ENCODE measurements at places on chromosomes 12 and 14.
A peak's percentile ranks its signal among the peaks of the same experiment; 100 is the strongest.

- no peak for DNase-seq
These were observed 486.2 kb downstream of the NAV3 start for GRCh38 chr12:78316631-78317468.

DNA sequence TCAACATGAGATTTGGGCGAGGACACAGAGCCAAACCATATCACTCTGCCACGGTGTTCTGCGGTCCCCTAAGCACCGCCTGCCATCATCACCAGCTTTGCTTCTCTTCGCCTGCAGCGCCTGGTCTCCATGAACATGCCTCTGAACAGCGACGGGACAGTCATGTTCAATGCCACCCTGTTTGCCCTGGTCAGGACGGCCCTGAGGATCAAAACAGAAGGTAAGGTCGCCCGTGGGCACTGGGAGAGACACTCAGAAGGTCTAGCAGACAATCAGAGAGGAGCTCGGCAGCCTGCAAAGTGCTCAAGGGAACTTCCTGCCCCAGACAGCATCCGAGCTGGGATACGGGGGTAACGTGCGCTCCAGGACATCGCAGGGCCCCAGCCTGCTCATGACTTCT, 126.0 kb upstream of the FKBP4 start:
- DNase-seq: no peak

DNA sequence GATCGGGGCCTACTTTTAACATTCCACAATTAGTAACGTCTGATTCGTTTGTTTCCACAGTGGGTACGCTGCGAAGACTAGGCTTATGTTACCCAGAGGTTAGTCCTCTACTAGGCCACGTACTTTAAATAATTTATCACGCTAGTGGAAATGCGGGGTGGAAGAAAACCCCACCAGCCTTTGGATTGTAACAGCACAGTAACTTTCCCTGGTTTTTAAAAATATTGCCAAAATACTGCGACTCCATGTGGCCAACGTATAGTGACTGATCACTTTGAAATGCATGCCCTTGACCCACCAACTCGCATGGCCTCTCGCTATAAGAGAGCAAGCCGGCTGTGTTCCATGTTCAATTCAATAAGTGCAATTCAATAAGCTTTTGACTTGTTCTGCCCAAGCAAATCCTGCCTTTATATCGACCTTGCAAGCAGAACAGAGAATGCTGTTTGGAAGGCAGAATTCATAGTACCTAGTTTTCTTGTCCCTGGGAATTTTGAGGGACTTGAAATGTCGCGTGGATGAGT, 882 bp upstream of the GTF2A1 start:
- no peak for DNase-seq

- no peak for DNase-seq
These were observed 1.1 kb downstream of the CNTN1 start for GRCh38 chr12:40693207-40693821.

GRCh38 chr12:57164454-57164853, 17.0 kb upstream of the LRP1-AS start:
- DNase-seq: no peak

DNA sequence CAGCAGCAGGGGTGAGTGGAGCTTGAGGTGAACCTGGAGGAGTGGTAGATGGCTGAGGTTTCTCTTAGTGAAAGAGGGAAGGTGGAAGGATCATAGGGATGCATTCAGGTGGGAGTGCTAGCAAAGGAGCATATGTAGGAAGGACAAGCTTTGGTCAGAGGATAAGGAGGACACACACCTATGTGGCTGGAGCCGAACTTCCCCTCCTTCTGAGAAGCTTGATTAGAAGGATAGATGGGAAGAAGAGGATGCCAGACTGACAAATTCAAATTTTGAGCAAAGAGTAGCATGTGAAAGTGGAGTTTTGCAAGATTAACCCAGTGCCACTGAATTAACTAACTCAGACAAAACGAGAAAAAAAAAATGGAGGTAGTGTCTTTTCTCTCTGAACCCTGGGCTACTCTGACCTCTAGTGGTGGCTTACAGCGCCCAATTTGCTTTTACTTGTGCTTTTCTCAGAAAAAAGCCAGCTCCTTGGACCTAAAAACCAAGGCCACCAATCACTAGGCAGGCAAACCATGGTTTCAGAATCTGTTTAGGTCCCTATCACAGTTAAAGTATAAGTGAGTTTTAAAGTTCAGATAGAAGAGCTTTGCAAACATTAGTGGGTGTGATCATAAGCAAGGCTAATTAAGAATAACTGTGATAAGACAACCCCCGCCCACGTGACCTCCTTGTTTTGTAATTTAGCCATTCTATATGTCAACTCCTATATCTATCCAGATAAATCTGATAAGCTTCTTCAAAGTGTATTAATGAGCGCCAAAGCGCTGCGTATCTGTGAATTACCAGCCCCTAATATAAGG, 15.5 kb downstream of the EMP1 start:
- peak; percentile 77 for DNase-seq

DNA sequence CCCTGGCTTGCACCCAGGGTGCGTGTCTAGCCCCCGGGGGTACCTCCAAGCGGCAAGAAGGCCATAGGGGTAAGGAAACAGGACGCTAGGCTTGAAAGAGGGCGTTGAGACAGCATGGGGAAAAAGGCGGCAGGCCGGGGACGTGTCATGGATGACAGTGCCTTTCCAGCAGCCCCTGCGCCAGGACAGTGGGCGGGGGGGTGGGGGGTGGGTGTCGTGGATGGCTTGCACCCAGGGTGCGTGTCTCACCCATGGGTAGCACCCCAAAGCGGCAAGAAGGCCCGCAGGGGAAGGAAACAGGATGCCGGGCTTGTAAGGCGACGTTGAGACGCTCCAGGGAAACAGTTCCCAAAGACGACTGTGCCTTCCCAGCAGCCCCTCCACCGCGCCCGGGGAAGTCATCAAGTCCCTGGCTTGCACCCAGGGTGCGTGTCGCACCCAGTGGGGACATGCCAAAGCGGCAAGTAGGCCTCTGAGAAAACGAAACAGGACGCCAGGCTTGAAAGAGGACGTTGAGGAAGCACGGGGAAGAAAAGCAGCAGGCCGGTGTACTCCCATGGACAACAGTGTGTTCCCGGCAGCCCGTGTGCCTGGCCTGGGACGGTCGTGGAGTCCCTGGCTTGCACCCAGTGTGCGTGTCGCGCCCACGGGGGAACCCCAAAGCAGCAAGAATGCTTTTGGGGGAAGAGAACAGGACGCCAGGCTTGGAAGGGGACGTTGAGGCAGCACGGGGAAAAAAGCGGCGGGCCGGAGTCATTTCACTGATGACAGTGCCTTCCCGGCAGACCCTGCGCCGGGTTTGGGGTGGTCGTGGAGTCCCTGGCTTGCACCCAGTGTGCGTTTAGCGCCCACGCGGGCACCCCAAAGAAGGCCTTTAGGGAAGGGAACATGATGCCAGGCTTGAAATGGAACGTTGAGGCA, 163.5 kb upstream of the ALG10B start:
- DNase-seq: no peak

GRCh38 chr12:8508223-8508622, 5.1 kb upstream of the CLEC4D start:
- DNase-seq: no peak

DNA sequence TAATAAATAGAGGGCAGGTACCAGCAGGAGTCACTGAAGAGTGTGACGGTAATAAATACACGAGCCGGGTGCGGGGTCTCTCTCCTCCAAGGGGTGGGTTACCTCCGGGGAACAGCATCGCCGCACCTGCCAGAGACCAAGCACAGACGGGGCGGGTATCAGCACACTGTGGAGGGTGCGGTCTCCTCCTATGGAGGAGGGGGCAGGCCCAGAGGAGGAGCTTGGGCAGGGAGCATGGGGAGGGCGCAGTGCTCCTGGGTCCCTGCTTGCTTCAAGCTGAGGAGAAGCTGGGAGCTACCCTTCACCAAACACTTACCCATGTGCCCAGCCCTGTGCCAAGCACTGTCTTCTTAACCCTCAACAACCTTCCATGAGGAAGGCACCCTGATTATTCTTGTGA, 12.8 kb downstream of the PGF start:
- no peak for DNase-seq

GRCh38 chr12:68495336-68496070, 115.2 kb upstream of the RAP1B start:
- no peak for DNase-seq

GRCh38 chr12:97112136-97112535, 205.1 kb downstream of the NEDD1 start:
- no peak for DNase-seq

GRCh38 chr12:50579757-50580267, 75.0 kb downstream of the DIP2B start:
- no peak for DNase-seq

DNA sequence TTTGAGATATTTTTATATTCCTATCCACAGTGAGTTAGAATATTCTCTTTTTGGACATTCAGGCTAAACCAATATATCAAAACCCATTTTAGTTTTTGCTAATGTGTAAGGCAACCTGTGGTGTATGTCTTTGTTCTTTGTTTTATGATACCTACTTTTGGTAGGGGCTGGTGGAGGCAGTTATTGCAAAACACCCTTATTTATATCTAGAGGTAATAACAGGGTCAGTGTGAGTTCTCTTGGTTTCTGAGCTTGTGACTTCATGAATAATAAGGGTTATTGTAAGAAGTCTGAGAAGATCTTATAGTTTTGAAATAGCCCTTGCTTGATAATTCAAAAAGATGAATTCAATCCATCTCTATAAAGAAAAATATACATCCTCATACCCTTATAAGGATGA, 235.1 kb upstream of the LRIG3 start:
- no peak for DNase-seq

- DNase-seq: no peak
These were observed 101.0 kb downstream of the NUAK1 start for GRCh38 chr12:106037524-106038298.

- no peak for DNase-seq
These were observed 233.4 kb downstream of the SPTSSA start for GRCh38 chr14:34228650-34228976.

- no peak for DNase-seq
These were observed 2.6 kb downstream of the IRAK3 start for GRCh38 chr12:66191547-66192126.

- DNase-seq: peak; percentile 66
These were observed 4.4 kb downstream of the KRT86 start for GRCh38 chr12:52278575-52279421.

DNA sequence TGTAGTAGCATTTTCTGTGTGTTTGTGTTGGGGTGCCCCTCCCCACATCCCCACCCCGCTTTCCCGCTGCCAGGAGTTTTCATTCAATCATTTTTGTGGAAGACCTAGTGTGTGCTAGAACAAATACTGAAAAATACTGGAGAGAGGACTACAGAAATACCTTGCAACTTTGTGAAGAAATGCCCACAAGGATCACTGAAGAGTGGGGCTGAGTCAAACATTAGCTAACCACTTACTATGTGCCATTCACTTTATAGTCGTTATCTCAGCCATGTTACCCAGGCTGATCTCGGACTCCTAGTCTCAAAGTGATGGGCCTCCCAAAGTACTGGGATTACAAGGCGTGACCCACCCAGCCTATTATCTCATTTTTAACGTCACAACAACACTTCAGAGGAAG, 559 bp upstream of the LMBR1L start:
- no peak for DNase-seq

DNA sequence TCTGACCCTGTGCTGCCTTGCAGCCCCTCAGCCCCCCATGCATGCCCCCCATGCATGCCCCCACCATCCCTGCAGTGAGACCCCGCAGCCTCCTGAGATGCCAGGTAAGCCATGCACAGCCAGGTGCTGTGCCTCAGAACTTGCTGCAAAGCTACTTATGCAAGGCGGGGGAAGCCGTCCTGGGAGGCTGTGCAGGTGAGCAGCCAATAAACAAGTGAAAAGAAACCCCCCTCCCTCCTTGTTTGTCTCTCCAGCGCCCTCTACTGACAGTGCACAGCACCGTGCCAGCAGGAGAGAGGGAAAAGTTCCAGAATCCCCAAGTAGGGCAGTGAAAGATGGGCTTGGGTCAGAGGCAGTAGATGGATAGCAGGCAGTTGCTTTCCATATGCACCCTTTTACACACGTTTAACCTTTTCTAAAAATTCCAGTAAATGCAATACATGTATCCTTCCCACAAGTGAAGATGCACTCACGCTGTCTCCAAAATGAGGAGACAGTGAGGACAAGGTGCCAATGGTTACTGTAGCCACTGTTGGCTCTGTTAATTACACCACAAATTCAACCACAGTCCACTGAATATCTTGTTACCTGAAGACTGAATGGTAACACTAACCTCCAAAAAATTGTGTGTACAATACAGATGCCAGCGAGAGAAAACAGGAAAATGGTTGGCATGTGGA, 18.0 kb downstream of the TNFAIP2 start:
- DNase-seq: no peak

DNA sequence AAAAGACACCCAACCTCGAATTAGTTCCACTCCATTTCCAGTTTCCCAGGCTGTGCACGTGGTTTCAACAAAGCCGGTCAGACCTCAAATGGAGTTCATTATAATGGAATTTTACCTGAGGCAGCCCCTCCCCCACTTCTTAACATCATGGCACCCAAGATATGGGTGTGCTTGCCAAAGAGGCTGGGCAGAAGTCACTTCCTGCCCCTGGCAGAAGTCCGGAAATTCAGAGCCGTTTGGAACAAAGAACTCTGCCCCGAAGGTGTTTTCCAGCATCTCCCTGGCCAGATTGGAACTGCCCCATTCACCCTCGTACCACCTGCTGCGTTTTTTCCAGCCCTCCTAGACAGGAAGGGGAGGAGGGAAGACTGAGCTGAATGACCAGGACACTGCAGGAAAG, 8.2 kb downstream of the VDR start:
- DNase-seq: no peak

- no peak for DNase-seq
These were observed 75.9 kb downstream of the TTLL5 start for GRCh38 chr14:75736845-75737485.

DNA sequence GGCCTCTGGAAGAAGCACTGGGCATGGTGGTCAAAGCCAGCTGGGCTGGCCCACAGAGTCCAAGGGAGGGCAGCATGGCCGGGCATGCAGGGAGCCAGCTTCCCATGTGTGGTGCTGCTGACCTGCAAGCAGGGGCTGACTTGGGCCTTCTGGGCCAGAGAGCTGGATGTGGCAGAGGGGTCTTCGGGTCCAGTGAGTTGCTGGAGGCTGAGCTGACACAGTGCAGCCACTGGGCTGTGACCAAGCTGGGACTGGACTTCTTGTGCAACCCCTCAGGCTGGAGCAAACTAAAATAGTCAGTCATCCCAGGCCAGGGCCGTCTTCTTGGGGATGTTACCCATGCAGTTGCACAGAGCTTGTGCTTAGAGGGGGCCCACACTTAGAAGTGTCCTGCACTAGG, 7.3 kb upstream of the RIN3 start:
- no peak for DNase-seq
